A172 (cell line): ENCODE measurements at places on chromosomes 7 and 10. TPM values are rescaled to one million over a fixed set of nuclear protein-coding genes. Genes with fewer than 3 reads are reported as not detected.

Gene PRRT4
- 0.10 and 1.6 TPM in 2 replicates for total RNA-seq

Gene CALML3
- not detected in 2 replicates for total RNA-seq

Gene FAM25C
- not detected in 2 replicates for total RNA-seq

Gene OR6V1
- total RNA-seq, result not detected in 2 replicates

Gene SDK1
- 1.8 and 2.5 TPM in 2 replicates for total RNA-seq

Gene TMEM184A
- 2.7 and 3.6 TPM in 2 replicates for total RNA-seq

Gene FBXO24
- 0.48 TPM in 1 of 2 replicates, not detected in the other for total RNA-seq

Gene AKR1C8
- total RNA-seq, result not detected in 2 replicates

Gene CACNB2
- total RNA-seq, result 0.02 TPM in 1 of 2 replicates, not detected in the other

Gene CNPY1
- not detected in 2 replicates for total RNA-seq

Gene CFAP70
- total RNA-seq, result 0.36 and 0.72 TPM in 2 replicates

Gene BTBD16
- not detected in 2 replicates for total RNA-seq

Gene LSM8
- 103 TPM in 2 replicates for total RNA-seq

Gene SH2D4B
- total RNA-seq, result 0.07 and 0.53 TPM in 2 replicates

Gene NODAL
- not detected in 2 replicates for total RNA-seq

Gene ACHE
- total RNA-seq, result 1.5 and 2.8 TPM in 2 replicates

Gene CFAP69
- total RNA-seq, result 2.1 and 5.1 TPM in 2 replicates

Gene TMEM196
- total RNA-seq, result not detected in 2 replicates

Gene ADAM12
- total RNA-seq, result 7.1 and 8.1 TPM in 2 replicates

Gene SVOPL
- not detected in 2 replicates for total RNA-seq

Gene ADCY1
- 3.5 and 4.4 TPM in 2 replicates for total RNA-seq

Gene VPS37D
- total RNA-seq, result 6.6 and 8.3 TPM in 2 replicates

Gene OR2A2
- total RNA-seq, result not detected in 2 replicates

Gene AGR3
- not detected in 2 replicates for total RNA-seq

Gene FAM180A
- total RNA-seq, result 1.8 TPM in 1 of 2 replicates, not detected in the other

Gene ITIH5
- total RNA-seq, result 0.09 and 0.14 TPM in 2 replicates
